ENCODE measurements at places on chromosomes 3 and 15.

GRCh38 chr15:70478251-70478990 is 284.9 kb downstream of the UACA start:
- no peak for DNase-seq

DNA sequence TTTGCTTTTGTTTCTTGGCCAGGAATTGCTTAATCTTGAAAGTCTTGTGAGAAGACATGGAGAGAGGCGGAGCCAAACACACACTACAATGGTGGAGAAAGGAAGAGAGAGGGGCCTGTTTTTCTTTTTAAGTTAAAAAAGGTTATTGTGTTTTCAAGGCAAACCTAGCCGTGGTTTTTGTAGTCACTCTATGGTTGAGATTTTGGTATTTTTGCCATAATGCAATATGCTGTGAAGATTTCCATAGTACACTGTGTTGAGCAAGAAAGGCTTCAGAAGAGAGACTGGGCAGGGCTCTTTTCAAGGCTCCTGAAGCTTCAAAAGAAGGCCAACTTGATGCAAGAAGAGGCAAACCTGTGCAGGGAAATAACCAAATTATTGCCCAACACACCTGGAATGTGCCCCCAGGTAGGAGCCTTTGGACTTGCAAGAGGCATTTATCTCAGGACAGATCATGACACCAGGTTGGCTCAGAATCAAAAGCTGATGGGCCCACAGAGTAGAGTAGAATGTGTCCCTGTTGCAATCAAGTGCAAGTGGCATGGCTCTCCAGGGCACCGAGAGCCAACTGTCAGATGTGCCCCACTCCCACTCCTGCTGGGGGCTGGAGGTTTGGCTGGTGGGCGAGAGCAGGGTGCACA is 22.1 kb downstream of the AMOTL2 start:
- no peak for DNase-seq

GRCh38 chr3:144491333-144491732 is 519.7 kb downstream of the DIPK2A start:
- no peak for DNase-seq

DNA sequence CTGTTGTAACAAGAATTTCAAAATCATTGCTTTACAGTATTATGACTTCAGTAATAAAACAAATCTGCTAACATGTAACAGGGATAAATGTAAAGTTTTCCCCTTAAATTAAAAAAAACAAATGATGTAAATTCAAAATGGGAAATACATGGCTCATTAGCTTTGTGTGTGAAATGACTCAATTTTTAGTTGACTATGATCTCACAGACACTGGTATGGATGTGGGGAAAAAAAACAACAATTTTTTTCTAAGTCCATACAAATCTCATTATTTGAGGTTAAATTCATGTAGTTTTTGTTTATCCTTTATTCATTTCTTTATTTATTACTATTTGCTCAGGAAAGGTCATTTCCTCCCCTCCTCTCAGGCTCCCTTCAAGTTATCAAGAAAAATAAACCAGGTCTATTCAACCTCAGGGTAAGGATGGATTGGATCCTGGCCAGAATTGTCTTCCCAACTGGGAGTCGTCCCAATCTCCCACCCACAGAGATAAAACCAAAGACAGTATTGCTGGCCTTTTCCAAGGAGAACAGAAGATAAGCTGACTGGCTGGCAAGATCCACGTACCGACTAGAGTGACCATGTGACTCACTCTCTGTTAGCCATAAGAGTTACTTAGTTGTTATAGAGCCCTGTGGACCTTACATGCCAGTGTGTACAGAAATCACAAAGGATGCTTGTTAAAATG is 373.3 kb downstream of the GAP43 start:
- DNase-seq = no peak

DNA sequence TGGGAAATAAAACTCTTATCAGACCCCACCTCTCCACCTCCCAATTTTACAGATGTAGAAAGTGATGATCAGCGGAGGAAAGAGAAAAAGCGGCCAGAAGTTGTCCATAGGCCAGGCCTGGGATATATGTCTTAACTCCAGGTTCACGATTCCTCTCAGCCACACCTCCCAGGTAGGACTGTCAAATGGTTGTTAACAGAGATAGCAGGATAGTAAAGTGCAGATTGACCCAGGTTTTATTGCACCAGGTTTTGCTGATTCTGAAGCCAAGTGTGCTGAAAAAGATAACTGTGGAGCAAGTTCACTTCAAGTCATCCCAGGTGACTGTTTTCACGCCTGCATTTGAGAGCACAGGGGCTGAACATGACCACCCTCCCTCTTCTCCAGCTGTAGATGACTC is 36.1 kb downstream of the LSM3 start:
- no peak for DNase-seq

DNA sequence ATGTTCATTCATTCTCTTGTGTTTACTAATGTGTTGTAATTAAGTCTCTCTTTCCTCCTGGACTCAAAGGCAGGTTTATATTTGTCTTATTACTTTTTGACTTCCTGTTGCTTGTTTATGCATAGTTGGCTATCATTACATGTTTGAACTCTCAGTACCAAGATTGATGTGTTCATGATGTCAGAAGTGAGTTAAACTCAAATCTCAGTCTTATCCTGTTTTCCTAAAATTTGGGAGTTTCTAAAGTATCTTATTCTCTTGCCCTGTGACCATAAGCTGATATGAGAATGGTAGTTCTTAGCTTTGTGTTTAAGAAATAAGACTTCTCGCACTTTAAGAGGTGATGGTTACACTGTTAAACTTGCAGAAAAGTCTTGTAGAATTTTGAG is 5.2 kb downstream of the GLCE start:
- no peak for DNase-seq

DNA sequence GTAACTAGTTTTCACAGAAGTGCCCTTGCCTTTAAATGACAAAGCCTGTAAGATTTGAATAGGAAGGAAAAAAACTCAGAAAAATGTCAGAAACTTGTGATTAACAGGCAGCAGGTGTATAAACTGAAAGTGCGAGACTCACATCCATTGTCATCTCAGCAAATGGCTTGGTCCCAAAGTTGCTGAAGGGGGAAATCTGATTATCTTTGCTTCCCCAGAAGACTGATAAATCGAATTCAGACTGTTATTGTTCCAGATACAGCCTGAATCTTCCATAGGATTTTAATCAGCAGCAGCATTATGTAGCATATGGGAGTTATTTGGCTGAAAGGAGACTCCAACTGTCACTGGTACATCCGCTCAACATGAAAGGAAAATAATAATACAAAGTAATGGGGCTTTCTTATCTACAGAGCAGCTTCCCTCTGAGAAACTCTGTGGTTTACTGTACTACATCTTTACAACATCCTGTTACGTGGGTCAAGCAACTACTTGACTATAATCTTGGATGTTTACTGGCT is 550.4 kb upstream of the CCDC54 start:
- no peak for DNase-seq

DNA sequence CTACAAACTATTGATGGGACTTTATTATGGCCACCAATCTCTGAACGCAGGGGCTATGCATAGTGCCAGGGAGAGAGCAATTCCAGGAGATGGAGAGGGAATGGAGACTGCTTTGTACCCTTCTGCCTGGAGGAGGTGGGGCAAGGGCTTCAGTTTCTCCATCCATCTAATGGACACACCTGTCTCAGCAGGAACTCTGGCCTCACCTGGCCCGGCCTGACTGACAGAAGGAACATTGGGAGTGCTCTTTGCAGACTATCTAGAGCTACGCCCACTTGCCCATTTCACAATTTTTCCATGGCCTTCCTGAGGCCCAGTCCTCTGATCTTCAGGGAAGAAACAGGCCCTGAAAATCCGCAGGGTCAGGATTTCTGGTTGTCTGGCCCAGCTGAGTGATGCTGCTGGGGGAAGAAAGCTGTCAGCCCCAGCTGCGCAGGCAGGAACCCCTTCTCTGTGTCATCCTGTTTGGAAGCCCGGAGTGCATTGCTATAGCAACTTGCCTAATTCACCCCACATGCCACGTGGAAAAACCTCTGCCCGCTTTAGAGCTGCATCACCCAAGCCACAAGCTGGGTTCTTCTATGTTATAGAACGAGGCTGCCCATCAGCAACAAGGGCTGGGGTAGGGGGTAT is 6.4 kb downstream of the ITGA11 start:
- no peak for DNase-seq

- no peak for DNase-seq
Observed at GRCh38 chr3:113626503-113627371, 69.7 kb downstream of the USF3 start.

GRCh38 chr3:157335233-157336076 is 101.2 kb upstream of the PTX3 start:
- no peak for DNase-seq

DNA sequence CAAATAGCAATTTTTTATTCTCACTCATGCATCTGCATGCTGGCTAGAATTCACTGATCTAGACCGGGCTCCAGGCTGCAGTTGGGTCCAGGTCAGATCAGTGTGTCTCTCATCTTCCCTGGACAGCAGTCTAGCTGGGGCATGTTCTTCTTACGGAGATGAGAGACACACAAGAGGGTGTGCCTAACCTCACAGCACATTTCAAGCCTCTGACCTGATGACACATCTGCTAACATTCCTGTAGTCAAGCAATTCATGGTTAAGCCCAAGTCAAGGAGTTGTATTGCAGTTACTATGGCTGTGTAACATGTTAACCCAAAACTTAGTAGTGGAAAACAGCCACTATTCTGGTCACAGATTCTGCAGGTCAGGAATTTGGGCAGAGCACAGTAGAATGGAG is 13.1 kb downstream of the BSN start:
- no peak for DNase-seq

GRCh38 chr3:118778201-118778600 is 256.4 kb downstream of the IGSF11 start:
- no peak for DNase-seq

DNA sequence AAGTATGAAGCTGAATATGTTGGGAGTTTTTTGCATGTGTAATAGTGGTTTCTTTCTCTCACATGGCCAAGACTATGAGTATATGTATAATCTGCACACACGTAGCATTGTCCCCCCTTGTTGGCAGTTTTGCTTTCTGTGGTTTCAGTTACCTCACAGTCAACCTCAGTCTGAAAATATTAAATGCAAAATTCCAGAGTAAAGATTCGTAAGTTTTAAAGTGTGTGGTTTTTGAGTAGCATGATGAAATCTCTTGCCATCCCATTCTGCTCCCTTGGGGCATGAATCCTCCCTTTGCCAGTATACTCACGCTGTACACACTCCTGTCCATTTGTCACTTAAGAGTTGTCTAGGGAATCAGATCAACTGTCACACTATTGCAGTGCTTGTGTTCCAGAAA is 742.0 kb upstream of the CCDC54 start:
- no peak for DNase-seq

GRCh38 chr3:132912416-132912753 is 125.8 kb upstream of the TMEM108 start:
- DNase-seq = no peak

DNA sequence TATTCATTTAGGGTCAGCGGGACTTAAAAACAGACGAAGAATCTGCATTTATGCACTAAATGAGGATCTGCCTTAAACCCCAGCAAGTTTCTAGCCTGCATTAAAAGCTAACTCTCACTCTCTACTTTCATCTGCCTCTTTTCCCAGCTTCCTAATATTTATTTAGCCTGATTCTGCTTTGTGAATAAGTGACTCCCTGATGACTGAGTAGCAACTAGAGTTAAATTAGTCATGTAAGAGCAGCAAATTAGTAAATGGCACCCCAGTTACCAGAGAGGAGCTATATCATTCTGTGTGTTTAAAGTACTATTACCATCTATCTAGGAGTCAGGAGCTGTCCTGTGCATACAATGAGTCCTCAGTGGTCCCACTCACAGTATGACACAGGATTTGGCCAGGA is 391.0 kb upstream of the RORA start:
- no peak for DNase-seq

DNA sequence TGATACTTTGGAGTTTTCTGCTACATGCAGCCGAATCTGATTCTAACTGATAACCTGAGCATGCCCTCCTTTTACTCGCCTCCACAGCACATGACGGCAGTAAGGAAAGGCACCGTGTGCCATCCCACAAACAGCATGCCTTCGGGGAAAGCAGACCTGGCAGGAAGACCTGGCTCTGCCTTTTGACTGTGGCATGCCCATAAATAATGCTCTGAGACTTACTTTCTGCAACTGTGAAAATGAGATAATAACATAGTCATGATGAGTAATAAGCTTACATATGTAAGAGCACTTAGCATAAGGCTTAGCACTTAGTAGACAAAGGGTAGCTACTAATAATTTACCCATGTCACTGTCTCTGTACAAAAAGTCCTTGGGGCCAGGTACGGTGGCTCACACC is 32.9 kb downstream of the MTHFS start:
- no peak for DNase-seq

- no peak for DNase-seq
Observed at GRCh38 chr3:186787642-186788481, 4.5 kb downstream of the EIF4A2 start.

DNA sequence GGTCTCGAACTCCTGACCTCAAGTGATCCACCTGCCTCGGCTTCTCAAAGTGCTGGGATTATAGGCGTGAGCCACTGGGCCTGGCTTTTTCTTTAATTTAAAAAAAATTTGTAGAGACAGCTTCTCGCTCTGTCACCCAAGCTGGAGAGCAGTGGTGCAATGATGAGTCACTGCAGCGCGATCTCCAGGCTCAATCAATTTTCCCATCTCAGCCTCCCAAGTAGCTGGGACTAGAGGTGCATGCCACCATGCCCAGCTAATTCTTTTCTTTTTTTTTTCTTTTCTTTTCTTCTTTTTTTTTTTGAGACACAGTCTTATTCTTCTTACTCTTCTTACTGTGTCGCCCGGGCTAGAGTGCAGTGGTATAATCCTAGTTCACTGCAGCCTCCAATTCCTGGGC is 19.8 kb downstream of the TUBGCP4 start:
- DNase-seq = no peak

DNA sequence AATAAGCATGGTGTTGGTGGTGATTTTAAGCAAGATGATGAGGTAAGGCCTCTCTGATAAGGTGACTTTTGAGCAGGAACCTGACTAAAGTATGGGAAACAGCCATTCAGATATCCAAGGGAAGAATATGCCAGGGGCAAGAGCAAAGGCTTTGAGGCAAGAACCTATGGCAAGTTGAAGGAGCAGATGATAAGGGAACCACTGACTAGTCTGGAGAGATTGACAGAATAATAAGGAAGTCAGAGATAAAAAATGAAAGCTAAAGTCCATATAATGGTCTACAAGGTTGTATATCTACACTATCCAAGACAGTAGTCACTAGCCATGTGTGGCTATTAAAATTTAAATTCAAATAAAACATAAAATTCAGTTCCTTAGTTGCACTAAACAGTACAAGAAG is 2.5 kb upstream of the C3orf38 start:
- no peak for DNase-seq

- DNase-seq = peak; percentile 61
Observed at GRCh38 chr15:60507596-60508424, 28.9 kb upstream of the ICE2 start.

GRCh38 chr3:113968986-113969385 is 21.2 kb downstream of the ZDHHC23 start:
- DNase-seq = no peak

GRCh38 chr3:158210067-158210466 is 100.2 kb downstream of the RSRC1 start:
- DNase-seq = no peak

DNA sequence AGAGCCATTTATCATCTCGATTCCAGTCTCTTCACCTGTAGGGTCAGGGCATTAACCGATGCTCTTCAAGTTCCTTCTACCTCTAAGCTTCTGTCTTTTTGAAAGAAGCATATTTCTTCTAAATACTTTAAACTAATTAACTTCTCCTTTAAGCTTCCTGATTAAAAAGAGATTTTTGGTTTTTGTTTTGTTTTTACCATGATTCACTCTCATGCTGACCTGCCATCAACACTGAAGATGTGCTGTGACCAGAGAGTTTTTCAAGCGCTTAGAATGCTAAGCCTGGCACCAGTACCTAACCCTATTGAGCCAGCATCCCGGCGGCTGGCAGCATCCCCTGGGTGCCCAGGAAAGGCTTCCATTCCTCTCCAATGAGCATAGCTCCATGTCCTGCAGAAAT is 89.3 kb downstream of the FOXP1 start:
- DNase-seq = no peak

All from stimulated activated CD4-positive, alpha-beta T cell treated with anti-CD3 and anti-CD28 coated beads, Interleukin-4, amount 100 ng/mL, for 24 hours (primary cell).